ENCODE measurements at places on chromosomes 2 and 18. TPM values are rescaled to one million over a fixed set of nuclear protein-coding genes. Genes with fewer than 3 reads are reported as not detected.

Gene TTC27
- total RNA-seq = 14.9 TPM

Gene PKDCC
- not detected for total RNA-seq

Gene BBS5
- 3.2 TPM for total RNA-seq

DNA sequence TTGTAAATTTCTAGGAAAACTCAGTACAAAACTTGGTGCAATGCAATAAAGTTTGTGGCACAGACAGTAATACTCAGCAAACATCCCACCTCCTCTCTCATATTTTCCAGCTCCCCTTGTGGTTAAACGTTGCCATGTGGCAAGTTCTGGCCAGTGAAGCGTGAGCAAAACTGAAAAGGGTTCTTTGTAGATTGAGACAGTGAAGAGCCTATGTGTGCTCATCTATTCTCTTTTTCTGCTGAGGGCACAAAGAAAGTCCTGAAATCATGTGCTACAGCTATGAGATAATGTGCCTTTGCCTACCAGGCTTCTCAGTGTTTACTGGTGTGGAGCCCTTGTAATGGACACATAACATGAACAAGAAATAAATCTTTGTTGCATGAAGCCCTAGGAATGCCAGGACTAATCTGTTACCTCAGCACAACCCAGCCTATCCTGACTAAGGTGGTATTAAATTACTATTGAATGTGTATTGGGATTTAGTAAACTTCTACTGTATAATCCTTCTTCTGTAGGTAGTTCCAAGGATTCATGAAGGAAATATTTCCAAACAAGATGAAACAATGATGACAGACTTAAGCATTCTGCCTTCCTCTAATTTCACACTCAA is 13.0 kb upstream of the TYMS start:
- DNase-seq = no peak

Gene SP140
- total RNA-seq = 61.4 TPM
